HT1080 (cell line): ENCODE measurements at places on chromosomes 6 and 20. TPM values are rescaled to one million over a fixed set of nuclear protein-coding genes. Genes with fewer than 3 reads are reported as not detected.
A peak's percentile ranks its signal among the peaks of the same experiment; 100 is the strongest.

DNA sequence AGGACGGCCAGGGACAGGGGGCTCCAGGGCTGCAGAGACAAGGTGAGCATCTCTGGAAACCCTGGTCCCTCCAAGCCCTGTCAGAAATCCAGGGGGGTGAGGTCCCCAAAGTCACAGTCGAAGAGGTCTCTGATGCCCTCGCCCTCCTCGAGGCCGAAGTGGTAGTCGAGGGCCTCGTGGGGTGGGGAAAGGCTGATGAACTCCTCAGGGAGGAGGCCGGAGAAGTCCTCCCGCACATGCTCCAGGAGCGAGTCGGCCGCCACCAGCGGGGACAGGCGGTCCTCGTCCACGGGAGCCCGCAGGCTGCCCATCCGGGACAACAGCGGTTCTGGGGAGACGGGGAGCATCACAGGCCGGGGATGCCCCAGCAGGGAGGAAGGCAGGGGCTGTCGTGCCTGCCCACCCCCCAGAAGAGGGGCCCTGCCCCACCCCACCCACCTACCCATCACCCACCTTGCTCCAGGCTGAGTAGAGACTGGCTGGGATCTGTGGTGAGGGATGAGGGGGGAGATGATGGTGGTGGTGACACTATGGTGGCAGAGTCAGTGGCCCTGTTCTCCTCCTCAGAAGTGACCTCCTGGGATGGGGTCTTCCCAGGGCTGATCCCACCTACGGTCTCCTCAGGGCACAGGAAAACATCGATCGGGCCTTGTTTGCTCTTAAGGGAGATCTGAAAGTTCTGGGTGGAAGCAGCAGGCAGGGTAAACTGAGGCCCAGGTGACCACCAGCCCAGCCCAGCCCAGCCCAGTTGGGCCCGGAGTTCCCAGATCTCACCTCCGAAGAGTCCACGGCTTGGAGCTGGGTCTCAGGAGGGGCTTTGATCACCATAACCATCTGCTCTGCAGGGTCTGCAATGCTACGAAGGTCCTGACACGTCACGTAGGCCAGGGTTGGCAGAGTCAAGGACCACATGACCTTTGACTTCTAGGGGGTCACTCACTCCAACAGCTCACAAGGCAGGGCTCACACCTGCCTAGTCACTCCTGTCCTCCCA is 2.7 kb upstream of the NECAB3 start:
- no peak for DNase-seq

DNA sequence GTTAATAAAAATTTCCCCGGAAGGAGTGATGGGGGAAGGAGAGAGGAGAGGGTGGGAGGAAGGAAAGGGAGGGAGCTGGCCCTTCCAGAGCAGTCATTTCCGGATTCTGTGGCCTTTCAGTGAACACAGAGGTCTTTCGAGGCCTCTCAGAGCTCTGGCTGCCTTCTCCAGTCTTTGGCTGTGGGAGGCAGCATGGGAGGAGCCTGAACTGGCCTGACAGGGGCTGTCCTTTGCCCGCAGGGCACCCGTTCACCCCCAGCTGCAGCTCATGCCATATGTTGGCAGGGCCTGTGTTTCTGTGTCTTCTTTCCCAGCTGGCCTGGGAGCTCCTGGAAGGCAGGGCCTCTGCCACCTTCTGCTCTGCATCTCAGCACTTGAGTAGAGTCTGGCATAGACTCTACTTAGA is 95.5 kb downstream of the PPP1R14C start:
- DNase-seq = peak; percentile 58

The HLA-DQB1 gene
- not detected in 2 replicates for total RNA-seq

DNA sequence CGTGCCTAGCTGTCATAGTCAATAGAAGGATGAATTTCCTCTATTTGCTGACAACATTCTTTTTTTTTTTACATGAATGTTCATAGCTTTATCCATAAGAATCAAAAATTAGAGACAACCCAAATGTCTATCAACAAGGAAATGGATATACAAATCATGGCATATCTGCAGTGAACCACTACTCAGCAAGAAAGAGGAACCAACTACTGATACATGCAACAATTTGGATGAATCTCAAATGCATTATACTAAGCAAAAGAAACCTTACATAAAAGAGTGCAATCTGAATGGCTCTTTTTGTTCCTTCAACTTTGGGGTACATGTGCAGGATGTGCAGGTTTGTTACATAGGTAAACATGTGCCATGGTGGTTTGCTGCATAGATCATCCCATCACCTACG is 17.7 kb upstream of the MCM9 start:
- no peak for DNase-seq

The ELOVL2 gene
- 2.3 and 3.3 TPM in 2 replicates for total RNA-seq

GRCh38 chr20:45450097-45450818 is 19.3 kb upstream of the WFDC2 start:
- peak; percentile 48 for DNase-seq

GRCh38 chr20:64022671-64023360 is 13.2 kb upstream of the C20orf204 start:
- no peak for DNase-seq
